ENCODE measurements at places on chromosomes 7 and 10.

DNA sequence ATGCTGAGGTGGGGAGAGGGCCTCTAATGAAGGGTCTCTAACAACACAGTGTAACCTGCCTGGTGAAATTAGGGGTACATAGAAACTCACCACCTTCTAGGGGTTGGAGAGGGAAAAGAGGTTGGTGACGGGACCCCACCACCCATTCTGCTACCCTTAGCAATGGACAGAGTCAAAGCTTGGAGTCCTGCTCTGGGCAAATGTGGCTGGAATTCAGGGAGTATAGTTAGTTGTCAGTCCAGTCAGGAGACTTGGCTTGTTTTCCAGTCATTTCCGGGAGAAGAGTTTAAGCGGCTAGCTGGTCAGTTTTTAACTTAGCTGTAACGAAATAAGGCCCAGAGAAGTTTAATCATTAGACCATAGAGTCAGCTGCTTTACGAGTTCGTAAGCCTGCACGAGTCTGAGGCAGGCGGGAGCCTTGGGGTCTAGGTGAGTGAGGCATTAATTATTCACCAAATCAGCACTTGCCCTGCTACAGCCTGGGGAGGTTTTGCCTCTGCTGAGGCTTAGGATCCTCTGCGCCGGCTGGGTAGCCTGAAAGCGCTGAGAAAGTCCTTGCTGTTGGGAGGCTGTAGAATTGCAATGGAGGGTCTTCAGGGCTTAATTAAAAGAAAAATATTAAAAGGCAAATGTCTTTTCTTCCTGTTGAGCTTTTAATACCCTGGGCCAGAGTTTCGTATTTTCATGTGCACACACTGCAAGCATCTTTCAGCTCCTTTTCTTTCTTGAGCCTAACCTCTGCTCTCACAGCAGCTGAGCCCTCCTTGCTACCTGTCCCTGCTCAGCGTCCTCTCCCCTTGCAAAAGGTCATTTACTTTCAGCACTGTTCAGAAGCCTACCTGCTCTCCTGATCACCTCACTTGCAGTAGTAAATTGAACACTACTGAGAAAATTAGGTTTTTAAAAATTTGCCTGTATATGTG, 1.5 kb upstream of the LAMB1 start:
- no peak for DNase-seq

DNA sequence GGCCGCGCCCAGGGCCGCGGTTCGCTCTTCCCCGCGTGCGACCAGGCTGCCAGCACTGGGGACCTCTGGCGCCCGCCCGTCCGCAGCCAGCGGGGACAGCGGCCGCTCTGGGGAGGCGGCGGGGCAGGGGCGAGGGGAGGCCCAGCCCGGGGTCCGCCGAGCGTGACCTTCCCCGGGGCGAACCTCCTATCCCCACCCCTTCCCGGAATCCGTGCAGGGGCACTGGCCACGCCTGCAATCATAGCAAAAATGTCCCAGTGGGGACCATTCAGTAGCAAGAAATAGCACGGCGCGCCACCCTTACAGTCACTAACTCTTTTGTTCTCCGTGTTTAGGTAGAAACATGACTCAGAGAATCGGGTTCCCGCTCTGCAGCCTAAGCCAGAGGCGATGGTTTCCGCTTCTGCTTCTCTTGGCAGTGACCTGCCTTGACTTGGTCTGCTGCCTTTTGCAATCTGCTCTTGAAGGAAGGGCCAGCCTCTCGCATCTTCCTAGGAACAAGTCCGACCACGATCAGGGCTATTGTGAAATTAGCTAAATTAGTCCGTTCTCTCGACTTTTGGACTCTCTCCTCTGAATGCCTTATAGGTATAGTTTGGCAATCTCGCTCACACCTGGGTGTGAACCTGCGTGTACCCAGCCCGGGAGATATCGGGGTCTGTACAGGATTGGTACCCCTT, 79.3 kb upstream of the ACBD5 start:
- DNase-seq = peak; percentile 49

GRCh38 chr10:89793649-89794254, 92.4 kb downstream of the KIF20B start:
- DNase-seq = peak; percentile 74

DNA sequence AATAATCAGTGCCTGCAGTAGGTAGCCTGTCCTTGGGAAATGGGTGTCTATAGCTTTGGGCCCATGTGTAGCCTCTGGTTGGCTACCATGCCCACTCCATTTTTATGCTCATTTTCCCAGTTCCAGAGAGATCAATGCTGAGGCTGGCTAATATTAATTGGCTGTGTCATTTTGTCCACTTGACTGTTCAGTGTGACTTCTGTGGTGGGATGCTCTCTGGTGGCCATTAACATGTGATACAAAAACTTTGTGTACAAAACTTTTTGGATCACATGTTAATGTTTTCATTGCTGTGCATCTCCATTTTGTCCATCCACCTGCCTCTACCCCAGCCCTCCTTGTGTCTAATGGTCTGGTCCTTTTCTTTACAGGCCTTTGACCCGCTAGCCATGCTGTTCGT, 22.7 kb downstream of the VIM start:
- no peak for DNase-seq

- no peak for DNase-seq
These were observed 4.1 kb downstream of the BAIAP2L1 start for GRCh38 chr7:98396768-98397167.

DNA sequence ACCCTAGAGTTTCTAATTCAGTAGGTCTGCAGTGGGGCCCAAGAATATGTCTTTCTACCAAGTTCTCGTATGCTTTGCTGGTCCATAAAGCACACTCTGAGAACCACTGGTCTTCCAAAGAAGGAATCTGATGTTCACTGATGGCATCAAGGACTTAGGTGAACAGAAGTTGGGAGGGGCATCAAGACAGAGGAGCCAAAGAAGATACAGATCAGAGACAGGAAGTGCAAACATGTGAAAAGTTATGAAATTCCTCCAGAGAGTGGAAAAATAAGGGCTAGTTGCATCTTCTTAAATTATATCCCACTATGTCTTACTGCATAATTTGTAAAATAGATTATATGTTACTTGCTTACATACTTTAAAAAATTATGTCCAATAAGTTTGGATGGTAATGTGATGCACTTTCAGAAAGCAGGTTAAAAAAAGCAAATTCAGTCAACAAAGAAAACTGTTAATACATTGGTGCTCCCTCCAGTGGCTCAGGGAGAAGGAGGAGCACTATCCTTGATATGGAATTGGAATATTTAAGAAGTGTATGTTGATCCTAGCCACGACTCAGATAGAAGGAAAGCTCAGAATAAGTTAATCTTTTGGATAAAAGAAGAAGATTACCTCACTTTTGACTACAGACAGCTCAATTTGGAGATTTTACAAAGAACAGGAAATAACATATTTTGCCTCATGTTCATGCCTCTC, 35.8 kb downstream of the CREB3L2 start:
- DNase-seq = no peak

DNA sequence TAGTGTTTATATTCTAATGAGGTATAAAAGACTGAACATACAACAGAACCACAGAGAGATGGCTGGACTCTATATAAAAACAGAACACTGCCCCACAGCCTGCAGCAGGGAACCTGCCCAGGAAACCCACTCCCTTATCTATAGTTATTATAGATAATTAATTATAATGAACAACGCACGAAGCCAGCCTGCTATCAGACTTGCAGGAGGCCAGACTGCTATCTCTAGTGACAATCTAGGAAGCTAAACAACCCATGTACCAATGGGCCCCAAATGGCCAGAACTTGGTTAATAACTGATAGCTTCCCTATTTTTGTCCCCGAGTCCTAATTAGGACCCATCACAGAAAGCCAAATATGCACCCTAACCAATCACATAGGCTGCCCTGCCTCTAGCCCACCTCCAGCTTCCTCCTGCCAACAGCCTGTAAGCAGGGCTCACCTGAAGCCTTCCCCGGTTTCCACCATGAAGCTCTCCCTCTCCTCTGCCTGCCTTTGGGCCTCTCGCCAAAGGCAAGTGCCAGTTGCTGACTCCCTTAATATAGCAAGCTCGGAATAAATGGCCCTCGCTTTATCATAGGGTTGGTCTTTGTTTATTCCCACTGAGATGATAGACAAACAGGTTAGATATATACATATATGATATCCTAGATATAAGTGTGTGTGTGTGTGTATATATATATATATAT, 74.5 kb downstream of the SYPL1 start:
- no peak for DNase-seq

DNA sequence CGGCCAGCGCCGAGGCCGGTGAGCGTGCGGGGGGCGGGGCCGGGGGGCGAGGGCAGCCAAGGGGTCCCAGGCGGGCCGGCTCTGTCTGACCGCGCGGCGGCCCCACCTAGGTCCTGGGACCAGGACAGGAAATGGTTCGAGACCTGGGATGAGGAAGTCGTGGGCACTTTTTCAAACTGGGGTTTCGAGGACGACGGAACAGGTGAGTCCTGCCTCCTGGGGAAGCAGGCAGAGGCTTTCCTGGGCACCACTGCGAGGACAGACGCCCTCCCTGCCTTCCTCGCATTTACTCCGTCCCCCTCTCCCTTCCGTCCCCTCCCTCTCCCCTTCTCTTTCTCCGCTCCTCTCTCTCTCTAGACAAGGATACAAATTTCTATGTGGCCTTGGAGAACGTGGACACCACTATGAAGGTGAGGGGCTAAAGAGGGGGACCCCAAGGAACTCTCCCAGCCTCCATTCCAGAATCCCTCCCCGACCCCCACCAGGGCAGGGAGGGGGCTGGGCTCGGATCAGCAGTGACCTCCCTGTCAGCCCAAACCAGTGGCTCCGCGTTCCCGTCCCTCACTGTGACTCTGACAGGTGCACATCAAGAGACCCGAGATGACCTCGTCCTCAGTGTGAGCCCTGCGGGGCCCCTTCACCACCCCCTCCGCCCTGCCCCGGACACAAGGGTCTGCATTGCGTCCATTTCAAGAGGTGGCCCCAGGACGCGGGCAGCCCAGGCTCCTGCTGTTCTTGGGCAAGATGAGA, 2.6 kb upstream of the MUC12 start:
- DNase-seq = no peak

DNA sequence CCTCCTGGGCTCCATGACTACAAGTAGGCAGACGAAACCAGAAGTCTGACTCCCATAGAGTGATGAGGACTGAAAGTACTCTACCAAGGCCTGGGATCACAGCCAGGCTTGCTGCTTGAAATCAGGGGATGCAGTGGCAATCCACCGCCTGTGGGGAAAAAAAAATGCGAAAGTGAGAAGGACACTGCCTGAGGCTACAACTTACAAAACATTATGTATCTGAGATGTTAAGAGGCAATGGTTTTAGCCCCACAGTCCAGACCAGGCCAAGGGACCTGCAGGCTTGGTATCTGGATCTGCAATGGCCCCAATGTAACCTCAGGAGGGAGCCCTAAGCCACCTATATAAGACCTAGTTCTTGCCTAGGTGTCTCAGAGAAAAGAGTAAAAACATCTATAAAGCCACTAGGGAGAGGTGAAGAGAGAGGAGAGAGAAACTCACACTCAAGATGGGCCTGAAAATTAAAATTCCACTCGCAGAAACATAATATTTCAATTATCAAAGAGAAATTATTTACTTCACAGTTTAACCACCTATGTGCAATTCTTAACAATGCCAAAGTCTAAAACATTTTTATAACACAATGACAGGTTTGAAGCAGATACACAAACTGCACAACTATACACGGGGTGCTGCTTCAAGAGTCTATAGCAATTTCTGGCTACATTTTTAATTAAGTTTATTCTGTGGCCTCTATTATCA, 13.9 kb downstream of the DNAJC1 start:
- DNase-seq = peak; percentile 43

DNA sequence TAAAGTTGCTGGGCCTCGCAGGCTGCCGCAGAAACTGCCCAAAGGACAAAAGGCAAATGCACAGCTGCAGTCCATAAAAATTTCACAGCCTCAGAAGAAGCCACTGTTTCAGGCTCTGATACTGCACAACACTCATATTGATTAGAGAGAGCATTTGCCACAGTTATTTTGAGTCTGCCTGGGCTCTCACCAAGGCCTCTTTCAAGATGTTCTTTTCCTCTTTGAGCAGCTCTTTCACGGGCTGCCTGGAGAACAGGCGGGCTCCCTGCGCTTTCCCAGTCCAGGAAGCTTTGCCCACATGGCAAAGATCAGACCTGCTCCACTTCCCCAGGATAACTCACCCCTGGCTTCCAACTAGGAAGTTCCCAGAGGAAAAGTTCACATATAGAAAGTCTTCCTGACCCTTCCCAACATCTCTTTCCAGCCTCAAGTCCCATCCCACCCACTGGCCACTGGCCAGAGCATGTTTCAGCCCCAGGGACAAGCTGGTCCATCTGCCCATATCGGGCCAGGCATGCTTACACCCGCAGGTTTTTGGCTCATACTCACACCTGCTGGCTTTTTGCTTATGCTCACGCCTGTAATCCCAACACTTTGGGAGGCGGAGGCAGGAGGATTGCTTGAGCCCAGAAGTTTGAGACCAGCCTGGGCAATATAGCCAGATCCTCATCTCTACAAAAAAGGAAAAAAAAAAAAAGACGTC, 3.3 kb downstream of the SLIT1 start:
- no peak for DNase-seq

GRCh38 chr7:108813251-108814014, 243.8 kb downstream of the DNAJB9 start:
- DNase-seq = no peak

GRCh38 chr7:127870231-127870907, 160.9 kb downstream of the LRRC4 start:
- DNase-seq = no peak

- no peak for DNase-seq
These were observed 43.0 kb downstream of the SRPK2 start for GRCh38 chr7:105345725-105346124.

GRCh38 chr7:28853150-28853549, 105.0 kb downstream of the TRIL start:
- no peak for DNase-seq

- DNase-seq = no peak
These were observed 27.9 kb upstream of the CDK14 start for GRCh38 chr7:90568213-90568612.

DNA sequence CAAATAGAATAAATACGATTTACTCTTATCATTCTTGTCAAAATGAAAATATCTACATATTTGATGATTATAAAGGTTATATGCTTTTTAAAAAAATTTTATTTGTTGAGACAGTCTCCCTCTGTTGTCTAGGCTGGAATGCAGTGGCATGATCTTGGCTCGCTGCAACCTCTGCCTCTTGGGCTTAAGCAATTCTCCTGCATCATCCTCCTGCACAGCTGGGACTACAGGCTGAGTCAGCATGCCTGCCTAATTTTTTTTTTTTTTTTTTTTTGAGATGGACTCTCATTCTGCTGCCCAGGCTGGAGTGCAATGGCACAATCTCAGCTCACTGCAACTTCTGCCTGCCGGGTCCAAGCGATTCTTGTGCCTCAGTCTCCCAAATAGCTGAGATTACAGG, 48.9 kb downstream of the PUS7 start:
- no peak for DNase-seq

DNA sequence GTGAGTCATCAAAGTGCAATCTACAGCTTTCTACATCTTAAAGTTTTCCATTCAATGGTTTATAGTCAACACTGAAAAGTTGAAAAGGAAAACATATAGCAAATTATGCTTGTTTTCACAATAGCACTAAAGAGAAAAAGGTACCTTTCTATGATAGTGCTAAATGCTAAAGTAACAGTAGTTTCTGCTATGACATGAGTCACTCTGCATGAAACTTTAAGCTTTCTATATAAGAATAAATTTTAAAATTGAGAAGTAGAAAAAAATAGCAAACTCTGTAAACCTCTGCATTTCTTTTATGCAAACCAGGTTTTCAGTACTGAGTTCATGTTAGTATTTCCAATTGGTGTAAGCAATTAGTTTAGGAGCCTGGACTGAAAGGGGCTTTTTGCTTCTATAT, 31.2 kb upstream of the TMEM168 start:
- no peak for DNase-seq

Measured in activated CD4-positive, alpha-beta T cell treated with anti-CD3 and anti-CD28 coated beads, Interleukin-10, Interleukin-2, amounts not matched to agents 100 ng/mL and 50 ng/mL, durations not matched to agents 16 hours and 8 hours (primary cell).